ENCODE measurements at places on chromosomes 3 and 15. TPM values are rescaled to one million over a fixed set of nuclear protein-coding genes. Genes with fewer than 3 reads are reported as not detected.

DNA sequence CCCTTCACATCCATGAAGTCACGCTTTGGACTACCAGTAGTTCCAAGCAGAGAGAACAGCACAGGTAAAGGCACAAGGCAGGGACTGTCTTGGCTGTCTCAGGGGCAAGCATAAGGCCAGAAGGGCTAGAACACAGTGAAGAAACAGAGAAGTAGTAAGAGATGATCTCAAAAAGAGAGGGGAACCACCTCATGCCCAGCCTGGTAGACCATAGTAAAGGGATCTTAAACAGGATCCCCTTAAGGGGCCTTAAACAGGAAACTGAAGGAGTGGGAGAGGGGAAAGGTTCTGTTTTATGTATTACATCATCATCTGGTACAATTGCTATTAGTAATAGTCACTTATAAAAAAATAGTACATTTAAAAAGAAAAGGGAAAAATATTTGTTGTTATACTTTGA lies 25.8 kb downstream of the P2RY1 start:
- DNase-seq = no peak

- no peak for DNase-seq
These were observed 12.0 kb downstream of the NFKBIZ start for GRCh38 chr3:101861212-101861788.

DNA sequence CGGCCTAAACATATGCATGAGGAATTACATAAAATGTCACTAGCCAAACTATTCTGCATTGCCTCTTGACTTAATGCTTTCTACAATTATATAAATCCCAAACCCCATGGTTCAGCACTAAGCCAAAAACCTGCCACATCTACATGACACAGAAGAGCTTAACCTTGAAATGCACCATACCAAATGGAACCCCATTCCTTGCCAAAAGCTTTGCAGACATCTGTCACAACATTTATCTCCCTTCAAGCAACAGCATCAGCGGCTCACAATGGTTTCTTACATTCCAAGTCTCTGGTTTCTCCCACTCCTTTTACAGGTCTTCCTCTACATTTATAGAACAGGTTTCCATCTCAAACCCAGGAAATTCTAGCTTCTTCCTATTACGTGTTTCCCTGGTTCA lies 58.4 kb upstream of the GYG1 start:
- DNase-seq = no peak

MEGF11 gene
- total RNA-seq = 3.5 TPM

DLL4 gene
- 0.60 TPM for total RNA-seq

NRROS gene
- 5.3 TPM for total RNA-seq
